ENCODE measurements at places on chromosomes 12 and 14.

DNA sequence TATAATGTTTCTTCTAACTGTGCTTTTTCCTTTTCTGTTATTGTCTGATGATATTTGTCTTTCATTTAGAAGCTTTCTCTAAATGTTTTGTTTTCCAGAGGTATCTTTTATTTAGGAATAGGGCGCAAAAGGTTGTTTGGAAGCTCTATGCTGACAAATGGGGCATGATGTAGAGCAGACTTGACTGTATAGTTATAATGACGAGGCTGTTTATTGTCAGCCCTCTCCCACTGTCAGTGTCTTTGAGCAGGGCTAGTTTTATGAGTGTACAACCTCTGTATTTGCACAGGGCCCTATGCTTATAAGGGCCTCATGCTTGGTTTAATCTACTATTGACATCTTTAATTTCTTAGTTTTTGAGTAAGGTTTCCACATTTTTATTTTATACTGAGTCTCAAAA, 158.9 kb downstream of the CCDC91 start:
- no peak for DNase-seq

DNA sequence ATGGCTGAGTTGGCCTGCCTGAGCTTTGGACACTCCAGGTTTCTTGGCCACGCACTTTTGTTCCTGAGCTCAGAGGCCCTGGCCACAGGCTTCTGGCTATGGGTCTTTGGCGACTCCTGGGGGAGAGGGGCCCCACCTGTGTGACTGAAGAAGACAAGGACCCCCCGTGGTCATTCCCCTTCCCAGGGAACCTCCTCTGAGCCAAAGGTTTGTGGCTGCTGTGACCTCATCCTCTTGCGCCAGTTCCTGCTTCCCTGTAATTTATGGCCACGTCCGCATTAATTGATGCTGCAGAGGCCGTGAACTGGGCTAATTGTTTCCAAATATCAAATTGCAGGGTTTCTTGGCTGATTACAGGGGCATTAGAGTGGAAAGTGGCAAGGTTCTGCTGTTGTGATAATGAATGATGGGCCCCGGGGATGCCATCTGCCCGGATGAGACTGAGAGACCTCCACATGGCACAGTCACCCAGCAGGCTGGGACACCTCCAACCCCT, 27.6 kb upstream of the NOS1 start:
- DNase-seq = no peak

DNA sequence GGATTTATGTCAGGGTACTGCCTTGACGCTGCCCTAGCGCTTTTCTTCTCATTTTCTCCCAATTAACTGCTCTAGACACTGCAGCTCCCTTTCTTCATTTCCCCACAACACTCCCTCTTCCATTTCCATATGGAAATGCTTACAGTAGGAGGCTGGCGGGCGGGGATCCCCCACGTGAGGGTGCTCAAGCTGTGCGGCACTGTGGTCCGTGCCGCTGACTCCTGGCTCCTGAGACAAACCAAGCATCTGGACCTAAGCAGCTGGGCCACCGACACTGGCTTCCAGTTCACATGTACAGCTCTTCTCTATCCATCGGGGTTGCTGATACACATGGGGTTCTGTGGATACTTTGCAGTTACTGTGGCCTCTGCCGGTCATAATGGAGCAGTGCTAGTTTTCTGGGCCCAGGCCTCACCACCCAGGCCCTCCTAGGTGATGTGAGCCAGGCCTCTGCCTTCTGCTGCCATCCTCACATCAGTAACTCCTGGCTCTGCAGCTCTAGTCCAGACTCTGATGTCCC, 20.2 kb downstream of the TCHP start:
- no peak for DNase-seq

- no peak for DNase-seq
Observed at GRCh38 chr14:89013098-89013504, 188.7 kb downstream of the TTC8 start.

DNA sequence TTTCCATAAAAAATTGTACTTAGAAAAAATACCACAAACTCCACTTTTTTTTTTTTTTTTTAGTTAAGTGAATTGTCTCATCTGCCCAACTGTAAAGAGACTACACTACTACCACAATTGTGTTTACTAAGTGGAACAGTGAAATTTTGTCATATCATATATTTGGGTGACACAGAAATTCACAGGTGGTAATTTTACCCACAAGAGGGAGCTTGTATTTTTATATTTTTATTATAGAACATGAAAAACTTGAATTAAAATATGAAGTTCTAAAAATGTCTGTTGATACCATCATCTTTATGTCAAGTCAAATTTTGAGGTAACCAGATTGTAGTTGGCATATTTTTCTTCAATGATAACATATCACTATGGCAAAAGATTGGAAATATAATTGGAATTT, 329.4 kb upstream of the SOX5 start:
- DNase-seq = no peak

- no peak for DNase-seq
Observed at GRCh38 chr12:2974560-2974971, 15.4 kb downstream of the TEAD4 start.

DNA sequence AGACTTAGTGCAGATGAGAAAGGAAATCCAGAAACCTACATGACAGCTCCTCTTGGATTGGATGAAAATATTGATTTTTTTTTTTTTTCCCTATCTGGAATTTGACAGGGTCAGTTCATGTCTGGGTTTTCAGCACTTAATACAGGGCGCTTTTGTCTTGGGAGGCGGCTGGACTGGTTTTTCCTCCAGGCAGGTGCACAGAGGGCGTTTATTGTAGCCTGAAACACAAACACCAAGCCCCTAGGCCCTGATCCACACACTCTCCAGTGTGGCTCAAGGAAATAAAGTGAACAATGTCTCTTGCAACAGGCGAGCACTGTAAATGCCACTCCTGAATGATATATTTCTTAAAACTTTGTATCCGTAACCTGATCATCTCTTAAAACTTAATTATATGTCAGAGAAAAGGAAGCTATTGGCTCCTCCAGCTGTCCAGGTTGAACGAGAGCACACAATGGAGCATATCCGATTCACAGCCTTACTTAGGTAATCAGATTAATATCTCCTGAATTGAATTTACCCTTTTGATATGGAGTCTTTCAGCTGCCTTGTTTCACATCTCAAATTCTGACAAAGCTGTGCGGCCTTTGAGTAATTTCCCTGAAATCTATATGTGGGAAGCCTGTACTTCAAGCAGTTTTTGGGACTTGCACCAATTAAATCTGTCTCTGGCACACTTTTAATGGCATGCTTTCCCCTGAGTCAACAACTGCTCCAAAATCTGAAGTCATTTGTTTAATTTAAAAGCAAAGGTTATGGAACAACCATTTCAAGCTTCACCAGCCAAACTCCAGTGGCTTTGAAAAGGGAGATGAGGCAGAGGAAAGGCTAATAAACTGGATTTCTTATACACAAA, 485.7 kb downstream of the ZFP36L1 start:
- no peak for DNase-seq

DNA sequence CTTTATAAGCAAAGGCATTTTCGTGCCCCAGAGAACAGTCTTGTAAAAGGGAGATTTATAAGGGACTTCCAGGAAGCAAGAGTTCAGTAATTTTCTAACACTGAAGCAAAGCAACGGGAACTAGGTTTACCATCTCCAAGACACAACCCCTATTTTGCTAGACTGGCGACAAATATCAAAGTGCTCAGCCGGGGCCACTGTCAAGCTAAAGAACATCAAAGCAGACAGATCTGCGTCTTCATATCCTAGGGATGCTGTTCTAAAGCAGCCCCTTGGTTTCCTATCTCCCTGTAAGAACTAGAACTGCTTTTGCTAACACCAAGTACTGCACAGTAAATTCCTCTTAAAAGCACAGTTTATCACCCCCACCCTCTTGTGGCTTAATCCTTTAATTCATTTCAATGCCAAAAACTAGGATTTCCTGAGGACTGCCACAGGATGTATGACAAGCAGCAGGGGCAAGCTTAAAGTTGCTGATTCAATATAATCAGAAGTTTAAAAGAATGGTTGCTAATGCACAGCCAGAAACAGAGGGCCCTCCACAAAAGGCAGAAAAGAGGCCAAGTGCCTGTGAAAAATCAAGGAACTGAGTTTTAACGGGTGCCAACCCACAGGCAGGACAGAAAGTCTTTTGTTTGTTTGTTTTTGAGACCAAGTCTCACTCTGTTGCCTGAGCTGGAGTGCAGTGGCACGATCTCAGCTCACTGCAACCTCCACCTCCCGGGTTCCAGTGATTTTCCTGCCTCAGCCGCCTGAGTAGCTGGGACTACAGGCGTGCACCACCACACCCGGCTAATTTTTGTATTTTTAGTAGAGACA, 44.0 kb upstream of the ISM2 start:
- no peak for DNase-seq

DNA sequence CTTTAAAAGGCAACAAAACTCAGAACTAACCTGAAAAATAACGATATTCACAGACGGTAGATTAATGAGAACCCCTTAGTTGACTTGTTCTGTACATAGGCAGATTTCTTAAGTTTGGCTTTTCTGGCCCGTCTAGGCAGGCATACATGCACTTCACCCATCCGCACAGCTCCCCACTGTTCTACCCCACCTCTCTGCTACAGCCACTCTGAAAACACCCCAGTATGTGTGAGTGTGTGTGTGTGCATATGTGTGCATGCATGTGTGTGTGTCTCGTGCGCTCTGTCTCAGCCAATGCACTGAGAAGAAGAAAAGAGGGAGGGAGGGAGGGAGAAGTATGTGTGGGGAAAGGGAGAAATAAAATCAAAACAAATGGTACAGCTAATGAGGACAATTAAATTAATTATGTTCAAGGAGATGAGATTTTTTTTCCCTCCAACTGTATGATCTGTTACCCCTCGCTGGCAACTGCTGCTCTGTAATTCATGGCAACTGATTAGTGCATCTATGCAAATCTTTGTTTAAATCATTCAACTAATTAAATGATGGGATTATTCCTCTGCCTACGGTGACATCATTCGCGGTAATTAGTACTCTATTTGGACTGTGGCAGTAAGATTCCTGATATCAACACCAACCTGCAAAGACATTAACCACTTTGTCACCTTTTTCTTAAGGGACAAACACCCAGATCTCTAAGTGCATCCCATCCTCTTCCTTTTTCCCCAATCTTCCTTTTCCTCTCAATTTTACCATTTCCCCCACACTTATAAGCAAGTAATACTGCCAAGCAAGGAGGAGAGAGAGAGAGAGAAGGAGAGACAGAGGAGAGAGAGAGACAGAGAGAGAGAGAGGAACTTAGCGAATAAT, 2.2 kb upstream of the LMO3 start:
- no peak for DNase-seq

DNA sequence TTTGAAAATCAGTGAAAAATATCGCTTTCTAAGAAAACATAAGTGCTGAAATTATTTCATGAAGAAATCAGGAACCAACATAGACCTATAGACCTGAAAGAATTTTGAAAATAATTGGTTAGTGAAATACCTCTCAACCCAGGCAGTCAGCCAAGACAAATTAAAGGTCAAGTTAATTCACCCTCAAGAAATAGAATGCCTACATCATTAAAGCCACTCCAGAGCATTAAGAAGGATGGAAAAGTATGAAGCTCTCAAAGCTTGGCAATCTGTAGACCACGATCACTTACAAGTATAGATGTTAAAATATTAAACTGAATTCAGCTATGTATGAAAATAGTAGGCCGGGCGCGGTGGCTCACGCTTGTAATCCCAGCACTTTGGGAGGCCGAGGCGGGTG, 48.3 kb downstream of the SFSWAP start:
- no peak for DNase-seq

GRCh38 chr12:28110329-28110728, 79.9 kb upstream of the CCDC91 start:
- no peak for DNase-seq
